Lung microvascular endothelial cell (primary cell): ENCODE measurements at places on chromosomes 1 and 21. TPM values are rescaled to one million over a fixed set of nuclear protein-coding genes. Genes with fewer than 3 reads are reported as not detected.

DNA sequence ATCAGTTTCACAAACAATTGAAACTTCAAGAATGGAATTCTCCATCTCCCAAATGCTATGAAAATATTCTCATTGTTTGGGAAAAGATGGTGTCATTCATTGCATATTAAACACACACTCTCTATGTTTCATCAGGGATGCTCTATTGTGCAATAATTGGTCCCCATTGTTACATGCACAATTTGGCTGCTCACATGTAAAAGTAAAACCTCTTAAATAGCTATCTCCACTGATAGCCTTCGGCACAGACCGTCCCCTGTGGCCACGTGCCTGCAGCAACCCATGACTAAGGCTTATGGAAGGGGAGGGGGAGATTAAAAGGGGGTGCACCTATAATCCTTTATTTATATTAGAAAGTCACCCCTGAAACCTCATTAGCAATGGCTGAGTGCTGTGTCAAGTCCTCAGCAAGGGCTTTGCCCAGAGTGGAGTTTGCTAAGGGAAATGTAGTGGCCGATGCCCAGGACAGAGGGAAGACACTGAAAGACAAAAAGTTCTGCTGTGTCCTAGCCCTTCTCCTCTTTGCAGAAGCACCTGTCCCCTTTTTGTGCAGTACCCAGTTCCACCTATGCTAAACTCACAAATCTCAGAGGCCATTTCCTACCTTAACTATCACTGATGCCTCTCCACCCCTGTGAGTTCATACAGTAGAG lies 309.6 kb upstream of the ESRRG start:
- no peak for DNase-seq

The AADACL4 gene
- not detected in 2 replicates for total RNA-seq

DNA sequence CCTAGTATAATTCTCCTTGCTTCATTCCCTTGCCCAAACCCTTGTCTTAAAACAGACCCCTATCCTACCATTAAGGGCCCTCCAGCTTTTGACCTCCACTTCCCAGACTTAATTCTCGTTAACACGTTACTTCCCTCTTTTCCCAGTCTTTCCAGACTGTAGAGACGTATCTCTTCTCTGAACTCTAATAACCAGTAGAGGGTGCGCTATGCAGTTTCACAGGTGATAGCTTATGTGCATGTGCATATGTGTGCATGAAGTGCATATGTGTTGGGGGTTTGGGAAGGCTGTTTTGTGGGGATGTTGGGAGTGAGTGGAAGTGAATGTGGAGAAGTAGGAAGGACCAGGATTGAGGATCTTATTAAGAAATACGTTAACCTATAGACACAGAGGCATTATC lies 78.1 kb upstream of the CCDC190 start:
- no peak for DNase-seq

The SLC9C2 gene
- total RNA-seq, result not detected in 2 replicates

DNA sequence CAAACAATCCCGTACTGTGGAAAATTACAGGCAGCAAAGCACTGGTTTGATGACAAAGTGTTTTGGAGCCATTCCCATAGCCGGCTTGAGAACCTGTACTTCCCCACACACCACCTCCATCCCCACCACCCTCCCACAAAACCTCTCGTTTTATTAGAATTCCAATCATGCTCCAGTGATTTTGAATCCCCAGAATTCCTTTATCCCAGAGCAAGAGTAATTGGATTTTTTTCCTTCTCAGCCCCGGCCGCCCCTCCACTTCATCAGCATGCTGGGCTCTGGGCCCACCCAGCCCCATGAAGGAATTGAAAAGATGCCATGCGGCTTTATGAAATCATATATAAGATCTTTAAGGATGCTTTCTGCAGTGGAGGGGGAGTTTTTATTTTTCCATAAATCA lies 136.6 kb downstream of the OMA1 start:
- DNase-seq, result peak; percentile 61

The CYP4A22 gene
- total RNA-seq, result not detected in 2 replicates
